ENCODE measurements at places on chromosomes 4 and X.

GRCh38 chr4:137677863-137678262, 145.6 kb upstream of the PCDH18 start:
- DNase-seq, result no peak

DNA sequence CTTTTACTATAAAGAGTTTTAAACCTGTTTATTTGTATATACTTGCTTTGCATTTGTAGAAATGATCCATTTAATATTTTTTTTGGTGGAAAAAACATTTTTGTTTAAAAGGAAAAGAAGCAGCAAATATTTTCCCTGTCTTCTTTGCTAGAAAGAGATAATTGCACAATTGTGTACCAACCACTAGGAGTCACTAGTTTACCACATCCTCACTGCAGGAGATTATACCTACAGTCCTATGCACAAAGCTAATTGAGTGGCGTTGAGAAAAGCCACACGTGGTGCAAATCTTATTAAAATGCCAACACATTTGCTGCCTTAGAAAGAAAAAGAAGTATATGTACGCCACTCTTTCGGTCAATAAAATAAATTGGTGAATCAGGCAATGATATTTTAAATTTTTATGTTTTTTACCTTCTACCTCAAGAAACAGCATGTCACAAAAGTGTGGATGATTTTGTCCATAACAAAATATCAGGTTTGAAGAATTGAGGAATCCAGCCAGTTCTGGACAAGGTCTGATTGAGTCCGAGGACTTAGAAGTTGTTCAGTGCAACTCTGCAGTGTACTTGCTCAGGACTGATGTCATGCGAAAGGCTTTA, 102.9 kb downstream of the GRXCR1 start:
- DNase-seq, result no peak

DNA sequence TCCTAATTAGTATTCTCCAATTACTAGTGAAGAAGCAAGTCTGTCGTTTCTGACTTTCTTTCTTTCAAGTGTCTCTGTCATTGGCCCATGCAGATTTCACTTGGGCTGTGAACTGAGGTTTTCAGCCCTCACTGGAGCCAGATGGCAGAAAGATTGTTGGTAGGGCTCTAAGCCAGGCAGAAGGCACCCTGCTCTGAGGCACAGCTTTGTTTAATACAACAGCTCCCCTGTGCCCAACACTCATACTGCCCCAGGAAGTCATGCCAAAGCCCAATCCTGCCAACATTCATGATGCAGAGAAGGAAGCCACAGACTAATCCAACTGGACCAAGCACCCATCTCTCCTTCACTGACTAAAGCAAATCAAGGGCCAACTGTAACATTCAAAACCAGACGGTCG, 117.1 kb upstream of the FRG1 start:
- no peak for DNase-seq

- no peak for DNase-seq
Measured at GRCh38 chr4:41076481-41076880, 137.9 kb downstream of the APBB2 start.

DNA sequence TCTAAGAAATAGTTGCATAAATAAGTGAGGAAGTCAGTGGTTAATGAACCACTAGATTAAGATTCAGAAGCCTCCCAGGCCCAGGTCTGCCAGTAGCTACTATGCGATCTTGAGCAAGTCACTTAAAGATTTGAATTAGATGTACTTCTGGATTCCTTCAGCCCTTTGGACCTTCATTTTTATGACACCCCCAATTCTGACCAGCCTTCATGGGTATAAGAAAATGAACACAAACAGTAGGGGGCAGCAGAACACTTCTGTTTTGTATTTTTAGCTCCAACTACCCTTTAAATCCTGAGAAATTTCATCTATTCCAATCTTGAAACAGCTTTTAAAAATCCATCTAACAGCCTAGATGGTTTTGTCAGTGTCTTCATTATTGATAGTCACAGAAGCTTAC, 19.0 kb downstream of the TMEM47 start:
- DNase-seq, result peak; percentile 4

- no peak for DNase-seq
Measured at GRCh38 chr4:154466336-154466735, 25.3 kb downstream of the DCHS2 start.

GRCh38 chrX:110004215-110004614, 1.3 kb downstream of the TMEM164 start:
- no peak for DNase-seq

- no peak for DNase-seq
Measured at GRCh38 chr4:84622959-84623358, 40.0 kb downstream of the CDS1 start.

GRCh38 chr4:104815665-104816064, 321.0 kb upstream of the CXXC4 start:
- no peak for DNase-seq

- DNase-seq, result no peak
Measured at GRCh38 chrX:124530803-124531202, 184.4 kb downstream of the SH2D1A start.

DNA sequence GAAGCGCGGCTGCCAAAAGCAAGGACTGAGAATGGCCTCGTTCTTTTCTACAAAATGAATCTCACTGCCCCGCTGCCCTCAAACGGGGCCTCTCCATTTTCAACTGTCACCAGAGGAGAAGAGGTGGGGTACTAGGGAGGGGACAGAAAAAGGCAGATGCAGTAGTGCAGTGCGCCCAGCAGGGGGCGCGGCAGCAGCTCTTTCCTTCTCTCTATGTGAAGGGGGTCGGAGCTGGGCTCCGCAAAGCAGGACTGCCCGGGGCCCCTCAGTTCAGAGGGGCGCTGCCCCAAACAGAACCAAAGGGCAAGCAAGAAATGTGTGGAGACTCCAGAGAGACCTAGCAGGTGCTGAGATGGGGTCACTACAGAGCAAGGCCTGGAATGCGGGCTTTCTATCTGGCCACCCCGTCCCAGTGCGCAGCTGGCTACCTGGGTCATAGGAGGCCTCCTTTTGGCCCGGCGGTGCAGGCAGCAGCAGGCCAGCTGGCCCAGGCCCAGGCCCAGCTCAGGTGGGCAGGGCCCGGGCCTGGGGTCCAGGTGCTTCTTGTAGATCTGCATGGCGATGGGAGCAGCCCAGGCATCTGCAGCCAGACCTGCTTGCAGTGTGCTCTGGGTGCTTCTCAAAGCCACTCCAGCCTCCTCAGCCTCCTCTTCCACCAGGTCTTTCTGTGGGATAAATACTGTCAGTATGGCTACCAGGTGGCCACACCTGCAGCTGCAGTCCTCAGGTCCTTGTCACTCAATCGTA, 5.9 kb downstream of the IRAK1 start:
- no peak for DNase-seq

GRCh38 chr4:181176306-181176705, 1066.9 kb upstream of the TENM3 start:
- DNase-seq, result no peak

- no peak for DNase-seq
Measured at GRCh38 chr4:75004755-75005668, 72.1 kb downstream of the PARM1 start.

- peak; percentile 27 for DNase-seq
Measured at GRCh38 chrX:68732906-68733493, 85.5 kb downstream of the STARD8 start.

GRCh38 chr4:147299205-147299604, 181.7 kb upstream of the EDNRA start:
- DNase-seq, result no peak

DNA sequence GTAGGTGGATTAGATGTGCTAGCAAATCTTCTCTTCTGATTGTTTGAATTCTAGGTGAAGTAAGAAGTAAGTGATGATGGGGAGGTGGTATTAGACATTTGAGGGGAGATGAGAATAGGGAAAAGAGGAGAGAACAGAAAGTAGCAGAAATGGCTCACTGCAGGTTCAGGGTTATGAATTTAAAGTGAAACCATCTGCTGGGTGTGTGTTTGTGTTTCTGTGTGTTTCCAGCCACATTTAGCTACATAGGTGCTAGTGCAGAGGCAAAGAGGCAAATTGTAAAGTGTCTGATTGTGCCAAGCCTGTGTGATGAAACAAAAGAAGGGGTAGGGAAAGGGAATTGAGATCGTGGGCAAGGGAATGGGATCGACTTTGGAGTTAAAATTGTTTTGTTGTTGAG, 50.6 kb downstream of the ZFX start:
- DNase-seq, result no peak

GRCh38 chr4:98816386-98816785, 112.5 kb downstream of the EIF4E start:
- DNase-seq, result no peak

DNA sequence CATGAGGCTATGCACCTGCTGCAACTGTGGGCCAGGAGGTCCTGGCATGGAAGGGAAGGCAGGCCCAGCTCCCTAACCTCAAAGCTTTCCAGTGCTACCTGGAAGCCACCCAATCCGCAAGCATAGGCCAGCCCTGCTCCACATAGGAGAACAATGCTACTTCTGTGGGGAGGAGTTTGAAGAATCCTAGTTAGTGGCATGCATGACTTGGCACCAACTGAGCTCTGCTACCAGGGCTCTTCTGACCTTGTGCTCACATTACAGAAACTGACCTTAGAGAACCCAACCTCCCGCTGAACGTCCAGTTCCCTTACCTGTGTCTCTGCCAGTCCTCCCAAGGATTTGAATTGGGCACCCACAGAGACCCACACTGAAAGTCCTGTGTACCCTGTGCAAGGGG, 58.8 kb downstream of the USP46 start:
- DNase-seq, result no peak

GRCh38 chr4:87490664-87491369, 38.4 kb downstream of the SPARCL1 start:
- DNase-seq, result no peak

DNA sequence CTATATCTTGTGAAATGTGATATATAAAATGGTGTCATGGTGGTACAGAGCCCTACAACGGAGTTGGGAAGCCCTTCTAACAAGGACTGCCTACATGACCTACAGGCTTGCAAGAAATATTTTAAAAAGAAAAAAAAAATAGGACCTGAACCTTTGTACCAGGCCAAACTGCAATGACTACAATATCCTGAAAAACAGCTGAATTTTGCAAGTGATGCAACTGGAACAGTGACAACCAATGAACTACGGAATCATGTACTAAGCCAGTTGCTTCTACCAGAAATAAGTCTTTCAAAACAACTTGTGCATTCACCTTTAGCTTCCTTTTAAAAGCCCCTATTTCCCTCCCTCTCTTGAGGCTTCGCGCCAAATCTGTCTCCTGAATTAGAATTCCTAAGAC, 58.4 kb downstream of the PDGFC start:
- no peak for DNase-seq

DNA sequence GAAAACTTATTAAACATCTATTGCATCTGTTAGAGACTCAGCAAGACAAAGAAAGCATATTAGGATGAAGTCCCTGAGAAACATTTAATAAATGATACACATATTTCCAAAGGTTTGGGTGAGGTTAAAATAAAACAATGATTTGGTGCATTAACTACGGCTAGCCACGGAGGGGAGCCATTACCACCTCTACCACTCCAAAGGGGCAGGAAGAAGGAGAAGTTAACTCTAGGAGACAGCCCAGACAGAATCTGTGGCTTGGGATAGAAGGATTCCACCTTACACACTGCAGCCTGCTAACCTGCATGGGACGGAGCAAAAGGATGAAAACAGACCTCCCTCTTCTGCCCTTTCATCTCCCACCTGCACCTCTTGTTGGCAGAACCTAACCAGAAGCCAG, 189.1 kb upstream of the C1QTNF7 start:
- DNase-seq, result no peak

- DNase-seq, result no peak
Measured at GRCh38 chrX:2500803-2501558, at the start of the genes DHRSX and ZBED1. Gene DHRSX, minus strand, starts transcription at chrX:2500976. Its CDS starts 51 bp downstream, at chrX:2500925. Gene ZBED1, minus strand, starts transcription at chrX:2500976. Its CDS starts 10,257 bp downstream, at chrX:2490719.

- DNase-seq, result no peak
Measured at GRCh38 chrX:133970076-133970475, 15.3 kb downstream of the GPC3 start.

DNA sequence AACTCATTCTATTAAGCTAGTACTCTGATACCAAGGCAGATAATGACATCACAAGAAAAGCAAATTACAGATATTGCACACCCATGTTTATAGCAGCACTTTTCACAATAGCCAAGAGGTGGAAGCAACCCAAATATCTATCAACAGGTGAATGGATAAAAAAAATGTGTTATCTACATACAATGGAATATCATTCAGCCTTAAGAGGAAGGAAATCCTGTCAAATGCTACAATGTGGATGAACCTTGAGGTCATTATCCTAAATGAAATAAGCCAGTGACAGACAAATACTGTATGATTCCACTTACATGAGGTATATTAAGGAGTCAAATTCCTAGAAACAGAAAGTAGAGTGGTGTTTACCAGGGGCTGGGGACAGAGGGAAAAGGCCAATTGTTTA, 14.3 kb downstream of the FABP2 start:
- no peak for DNase-seq

DNA sequence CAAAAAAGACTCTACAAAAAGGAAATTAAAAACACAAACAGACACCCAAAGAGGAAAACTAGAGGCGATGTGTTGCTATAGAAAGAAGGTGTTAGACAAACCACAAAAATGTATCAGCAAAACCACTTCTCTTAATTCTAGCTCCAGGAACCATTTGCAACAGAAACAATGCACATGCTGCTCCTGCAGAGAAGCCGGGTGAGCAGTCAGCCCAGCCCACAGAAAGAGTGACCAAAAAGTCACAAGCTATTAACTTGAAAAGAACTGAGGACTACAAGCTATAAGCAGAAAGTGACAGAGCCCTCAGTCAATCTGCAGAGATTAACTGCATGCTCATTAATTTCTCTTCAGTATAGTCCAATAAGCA, 96.2 kb upstream of the KLHL13 start:
- no peak for DNase-seq

DNA sequence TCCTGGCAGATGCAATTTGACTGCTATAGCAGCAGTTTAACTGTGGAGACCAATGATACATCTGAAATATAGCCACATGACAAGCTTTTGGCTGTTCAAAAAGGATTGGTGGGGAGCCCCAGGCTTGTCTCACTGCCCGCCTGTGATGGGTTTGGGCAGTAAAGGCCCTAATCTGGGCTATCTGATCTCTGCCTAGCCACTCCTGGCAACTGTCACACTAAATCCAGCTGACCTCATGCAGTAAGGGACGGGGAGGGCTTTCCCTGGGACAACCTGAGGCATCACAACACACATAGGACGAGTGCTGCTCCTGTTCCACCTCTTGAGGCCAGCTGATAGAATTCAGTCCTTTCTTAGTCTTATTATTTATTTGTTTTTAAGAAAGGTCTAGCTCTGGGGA, 56.2 kb downstream of the CCDC158 start:
- no peak for DNase-seq

DNA sequence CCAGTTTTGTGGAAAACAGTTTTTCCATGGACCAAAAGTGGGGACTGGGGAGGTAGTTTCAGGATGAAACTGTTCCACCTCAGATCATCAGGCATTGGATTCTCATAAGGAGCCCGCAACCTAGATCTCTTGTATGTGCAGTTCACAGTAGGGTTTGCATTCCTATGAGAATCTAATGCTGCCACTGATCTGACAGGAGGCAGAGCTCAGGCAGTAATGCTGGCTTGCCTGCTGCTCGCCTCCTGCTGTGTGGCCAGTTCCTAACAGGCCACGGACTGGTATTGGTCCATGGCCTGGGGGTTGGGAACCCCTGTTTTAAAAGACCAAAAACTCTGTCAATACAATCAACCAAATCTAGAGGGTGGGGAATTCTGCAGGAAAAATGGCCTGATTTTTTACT, 100.0 kb upstream of the EOLA2 start:
- DNase-seq, result no peak

Data from COR-L47 (cell line).